CD4-positive, alpha-beta memory T cell (primary cell): ENCODE measurements at places on chromosomes 16 and 17.
A peak's percentile ranks its signal among the peaks of the same experiment; 100 is the strongest.

- no peak overlapping the region for H3K27ac ChIP-seq
- H3K36me3 ChIP-seq: no peaks in the 10 kb centered on the region
- H3K4me1 ChIP-seq: no peaks in the 10 kb centered on the region
These were observed 102.9 kb upstream of the TMEM97 start for GRCh38 chr17:28216052-28216451.

GRCh38 chr16:73542885-73543284 lies 495.0 kb upstream of the ZFHX3 start:
- H3K4me3 ChIP-seq: no peak overlapping the region
- no peaks in the 10 kb centered on the region for H3K36me3 ChIP-seq
- peaks cover 6% of the 10 kb centered on the region for H3K27me3 ChIP-seq

DNA sequence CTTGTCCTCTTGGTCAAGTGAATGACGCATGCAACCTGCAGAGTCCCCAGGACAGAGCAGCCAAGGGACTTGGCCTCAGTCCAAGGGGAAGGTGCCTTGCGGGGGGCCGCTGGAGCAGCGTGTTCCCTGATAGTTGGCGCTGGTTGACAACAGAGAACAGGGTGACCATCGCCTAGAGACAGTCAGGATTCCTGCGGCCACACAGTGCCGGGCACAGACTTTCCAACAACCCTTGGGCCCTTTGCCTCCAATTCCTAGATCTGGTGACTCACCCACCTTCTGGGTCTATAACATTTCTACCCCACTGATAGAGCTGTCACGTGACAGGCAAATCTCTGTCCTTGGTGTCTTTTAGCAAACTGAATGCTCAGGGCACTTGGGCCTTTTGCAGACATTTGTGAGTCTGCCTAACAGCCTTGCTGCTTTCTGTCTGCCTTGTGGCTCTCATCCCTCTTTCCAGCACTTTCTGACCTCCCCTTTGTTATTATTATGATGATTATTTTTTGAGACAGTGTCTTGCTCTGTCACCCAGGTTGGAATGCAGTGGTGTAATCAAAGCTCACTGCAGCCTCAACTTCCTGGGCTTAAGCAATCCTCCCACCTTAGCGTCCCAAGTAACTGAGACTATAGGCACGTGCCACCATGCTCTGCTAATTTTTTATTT lies 11.9 kb upstream of the TEDC2 start:
- no peak overlapping the region for H3K27ac ChIP-seq
- peaks cover 17% of the 10 kb centered on the region for H3K36me3 ChIP-seq
- H3K27me3 ChIP-seq: no peaks in the 10 kb centered on the region
- no peak overlapping the region for H3K4me3 ChIP-seq
- DNase-seq: no peak

- no peaks in the 10 kb centered on the region for H3K36me3 ChIP-seq
- no peaks in the 10 kb centered on the region for H3K4me1 ChIP-seq
- DNase-seq: no peak
- H3K27ac ChIP-seq: no peak overlapping the region
These were observed 9.0 kb downstream of the RAB11FIP4 start for GRCh38 chr17:31400481-31400950.

DNA sequence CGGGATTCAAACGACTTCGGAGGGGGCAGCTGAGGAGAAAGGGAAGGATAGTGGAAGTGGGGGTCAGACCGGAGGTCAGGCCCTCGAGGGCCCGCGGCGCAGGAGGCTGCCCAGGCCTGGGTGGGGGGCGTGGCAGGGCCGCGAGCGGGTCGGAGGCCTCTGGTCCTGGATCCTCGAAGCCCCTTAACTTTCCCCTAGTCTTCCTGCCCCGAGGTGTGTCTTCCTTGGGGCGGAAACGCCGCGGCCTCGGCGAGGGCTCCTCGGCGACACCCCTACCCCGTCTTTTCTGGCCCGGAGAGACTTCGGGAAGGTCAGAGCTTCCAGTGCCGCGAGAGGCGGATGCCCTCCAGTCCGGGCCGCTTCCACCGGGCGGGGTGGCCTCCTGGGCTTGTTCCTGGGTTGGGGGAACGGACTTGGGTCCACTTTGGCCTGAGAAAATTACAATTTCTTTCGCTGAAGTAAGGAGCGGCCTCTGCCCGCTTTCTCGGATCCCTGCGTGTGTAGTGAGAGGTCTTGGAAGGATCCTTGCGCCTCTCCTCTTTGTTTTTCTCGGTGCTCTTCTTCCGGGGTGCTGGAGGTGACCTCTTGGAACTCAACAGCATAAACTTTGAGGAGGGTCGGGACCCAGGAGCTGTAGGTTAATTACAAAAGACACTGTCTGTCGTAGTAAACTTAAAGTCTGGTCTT lies 491 bp downstream of the IST1 start:
- no peak for DNase-seq
- H3K27me3 ChIP-seq: no peaks in the 10 kb centered on the region
- peak overlapping the region; percentile 90 for H3K27ac ChIP-seq

DNA sequence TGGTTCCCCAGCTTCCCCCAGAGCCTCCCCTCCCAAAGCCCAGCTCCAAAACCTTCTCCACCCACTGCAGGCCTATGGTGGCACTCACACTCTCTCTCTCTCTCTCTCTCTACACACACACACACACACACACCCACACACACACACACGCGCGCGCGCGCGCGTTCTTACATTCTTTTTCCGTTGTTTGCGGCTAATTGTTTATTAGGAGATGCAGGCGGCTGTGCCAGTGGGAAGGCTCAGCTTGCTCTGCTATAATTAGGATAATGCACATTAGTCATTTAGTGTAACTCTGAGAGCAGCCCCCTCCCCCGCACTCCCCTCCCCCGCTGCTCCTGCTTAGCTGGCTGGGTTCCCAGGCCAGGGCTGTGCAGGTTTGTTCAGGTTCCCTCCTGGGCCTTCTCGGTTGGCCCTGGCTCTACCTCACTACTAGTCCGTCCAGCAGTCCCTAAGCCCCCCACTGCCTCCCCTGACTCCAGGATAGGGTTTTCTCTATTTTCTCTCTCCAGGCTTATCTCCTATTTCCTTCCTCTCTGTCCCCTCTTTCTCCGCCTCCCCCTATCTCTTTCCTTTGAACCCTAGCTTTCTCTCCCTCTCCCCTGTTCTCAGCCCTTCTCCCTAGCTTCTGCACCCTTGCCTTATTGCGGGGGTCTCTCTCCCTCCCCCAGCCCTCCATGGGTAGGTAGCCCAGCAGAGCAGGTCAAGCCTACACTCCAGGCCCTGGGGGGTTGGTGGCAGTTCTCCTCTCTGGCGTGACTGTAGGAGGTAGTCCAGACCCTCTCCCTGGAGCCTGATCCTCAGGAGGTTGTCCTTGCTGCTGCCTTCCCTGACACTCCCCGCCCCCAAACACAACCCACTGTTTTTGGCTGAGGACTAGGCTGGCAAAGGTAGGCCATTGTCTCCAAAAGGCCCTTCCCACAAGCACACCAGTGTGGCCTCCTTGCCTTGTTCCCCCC lies 34.0 kb downstream of the TMEM132E start:
- no peak overlapping the region for H3K4me3 ChIP-seq
- no peaks in the 10 kb centered on the region for H3K4me1 ChIP-seq
- H3K36me3 ChIP-seq: no peaks in the 10 kb centered on the region
- no peak overlapping the region for H3K27ac ChIP-seq
- DNase-seq: no peak
- H3K27me3 ChIP-seq: no peaks in the 10 kb centered on the region

- H3K36me3 ChIP-seq: no peaks in the 10 kb centered on the region
- no peak for DNase-seq
- H3K27ac ChIP-seq: no peak overlapping the region
- H3K27me3 ChIP-seq: no peaks in the 10 kb centered on the region
These were observed 37.2 kb downstream of the NKD1 start for GRCh38 chr16:50585331-50585776.

- H3K27me3 ChIP-seq: no peaks in the 10 kb centered on the region
- no peak overlapping the region for H3K4me3 ChIP-seq
- no peak overlapping the region for H3K27ac ChIP-seq
- no peak for DNase-seq
- no peaks in the 10 kb centered on the region for H3K36me3 ChIP-seq
- no peaks in the 10 kb centered on the region for H3K4me1 ChIP-seq
These were observed 1494.0 kb upstream of the CDH8 start for GRCh38 chr16:63530208-63530607.

DNA sequence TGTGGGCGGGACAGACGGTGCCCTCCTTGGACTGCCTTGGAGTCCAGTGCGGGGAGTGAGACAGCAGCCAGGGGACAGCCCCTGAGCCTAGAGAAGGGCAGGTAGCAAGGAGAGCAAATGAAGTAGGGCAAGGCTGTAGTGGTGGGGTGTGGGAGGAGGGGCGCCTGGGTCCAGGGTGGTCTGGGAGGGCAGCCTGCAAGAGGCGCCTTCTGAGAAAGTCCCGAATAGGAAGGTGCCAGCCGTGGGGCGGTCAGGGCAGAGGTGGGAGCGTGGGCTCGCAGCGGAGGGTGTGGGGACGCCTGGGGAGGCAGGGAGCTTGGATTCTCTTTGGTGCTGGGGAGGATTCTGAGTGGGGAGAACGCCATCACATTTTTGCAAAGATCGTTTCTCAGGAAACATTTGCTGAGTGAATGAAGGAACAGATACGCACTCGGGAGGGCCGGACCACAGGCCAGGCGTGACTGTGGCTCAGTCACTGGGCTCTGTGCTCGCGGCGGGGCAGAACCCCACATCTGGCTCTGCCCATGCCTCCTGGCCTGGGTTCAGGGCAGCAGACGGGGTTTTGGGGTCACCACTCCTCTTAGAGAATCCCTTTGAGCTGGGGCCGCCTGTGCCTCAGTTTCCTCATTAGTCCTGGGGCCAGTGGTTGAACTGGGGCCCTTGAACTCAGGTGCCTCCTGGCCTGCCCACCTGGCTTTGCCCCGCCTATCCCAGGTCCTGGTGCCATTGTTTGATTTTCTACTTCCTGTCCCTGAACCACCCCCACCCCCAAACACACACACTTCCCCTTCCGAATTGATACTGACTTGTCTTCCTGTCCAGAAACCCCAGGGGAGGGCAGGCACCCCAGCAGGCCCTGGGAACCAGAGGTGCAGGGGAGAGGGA lies 4.2 kb downstream of the SNN start:
- no peak overlapping the region for H3K4me3 ChIP-seq
- no peak overlapping the region for H3K27ac ChIP-seq
- DNase-seq: no peak
- peaks cover 61% of the 10 kb centered on the region for H3K4me1 ChIP-seq
- H3K27me3 ChIP-seq: no peaks in the 10 kb centered on the region

- H3K27me3 ChIP-seq: no peaks in the 10 kb centered on the region
- no peaks in the 10 kb centered on the region for H3K36me3 ChIP-seq
- no peak for DNase-seq
- H3K4me1 ChIP-seq: peaks cover 22% of the 10 kb centered on the region
- H3K4me3 ChIP-seq: no peak overlapping the region
These were observed 4.4 kb downstream of the UBALD1 start for GRCh38 chr16:4610011-4611005.

DNA sequence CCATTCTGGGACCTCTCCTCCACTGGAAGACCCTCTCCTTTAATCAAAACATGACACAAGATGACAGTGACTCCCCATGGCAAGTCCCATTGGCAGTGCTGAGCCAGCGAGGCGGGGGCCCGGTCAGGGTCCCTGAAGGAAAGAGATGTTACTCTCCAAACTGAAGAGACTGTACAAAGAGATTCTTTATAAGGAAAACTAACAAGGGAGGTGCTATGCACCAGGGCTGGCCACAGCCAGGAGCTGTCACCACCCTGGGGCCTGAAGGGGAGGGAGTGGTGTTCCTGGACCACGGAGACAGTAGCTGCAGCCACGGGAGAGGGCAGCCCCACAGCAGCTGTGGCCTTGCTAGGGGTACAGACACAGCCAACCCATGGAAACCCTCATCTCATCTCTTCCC lies 123.1 kb downstream of the XYLT1 start:
- peak overlapping the region; percentile 10 for H3K4me3 ChIP-seq
- peak overlapping the region; percentile 41 for H3K27ac ChIP-seq
- no peak for DNase-seq
- no peaks in the 10 kb centered on the region for H3K36me3 ChIP-seq
- H3K4me1 ChIP-seq: peaks cover 64% of the 10 kb centered on the region

- H3K27ac ChIP-seq: no peak overlapping the region
- peaks cover 14% of the 10 kb centered on the region for H3K36me3 ChIP-seq
- DNase-seq: no peak
- H3K27me3 ChIP-seq: no peaks in the 10 kb centered on the region
- no peak overlapping the region for H3K4me3 ChIP-seq
- peaks cover under 1% of the 10 kb centered on the region for H3K4me1 ChIP-seq
These were observed 43.4 kb downstream of the MFSD11 start for GRCh38 chr17:76781056-76781982.
